Neural progenitor cell (in vitro differentiated cells): ENCODE measurements at places on chromosomes 7 and 10. TPM values are rescaled to one million over a fixed set of nuclear protein-coding genes. Genes with fewer than 3 reads are reported as not detected.

Gene NXPH1
- total RNA-seq = 0.71 TPM in 1 of 2 replicates, not detected in the other

DNA sequence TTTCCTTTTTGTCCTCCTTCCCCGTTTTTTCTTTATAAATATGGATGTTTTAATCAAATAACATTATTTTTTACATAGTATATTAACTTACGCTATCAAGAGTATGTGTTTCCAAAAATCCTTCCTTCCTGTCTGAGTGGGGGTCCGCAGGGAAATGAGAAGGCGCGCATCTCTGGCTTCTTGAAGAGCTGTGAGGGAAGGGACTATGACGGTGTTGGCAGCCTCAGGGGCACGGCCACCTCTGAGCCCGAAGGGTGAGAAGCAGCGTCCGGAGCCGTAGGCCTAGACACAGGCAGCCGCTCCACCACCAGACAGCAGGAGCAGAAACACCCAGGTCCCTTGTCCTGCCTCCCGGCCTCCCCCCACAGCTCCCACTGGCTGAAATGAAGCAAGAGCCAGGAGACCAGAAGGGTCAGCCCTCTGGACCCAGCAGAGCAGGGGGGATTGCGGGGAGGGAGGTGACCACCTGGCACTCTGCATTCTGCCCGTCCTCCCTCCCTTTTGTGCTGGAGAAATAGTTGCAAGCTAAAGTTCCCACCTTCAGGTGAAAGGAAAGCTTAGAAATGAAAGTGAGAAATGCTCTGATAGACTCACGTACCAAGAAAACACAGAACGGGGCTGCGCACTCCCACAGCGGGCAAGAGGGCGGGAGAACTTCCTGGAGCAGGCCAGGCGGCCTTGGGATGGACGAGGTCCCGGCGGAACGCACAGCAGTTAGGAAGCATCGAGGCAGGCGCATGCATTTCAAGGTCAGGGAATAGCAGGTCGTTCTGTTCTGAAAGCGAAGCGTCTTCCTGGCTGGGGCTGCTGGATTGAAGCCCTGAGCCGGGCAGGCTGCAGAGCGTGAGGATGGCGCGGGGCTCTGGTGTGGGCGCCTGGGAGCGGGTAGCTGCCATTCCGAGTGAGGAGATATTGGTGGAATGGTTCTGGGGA, 105.5 kb downstream of the GALNT11 start:
- no peak for DNase-seq

- no peak for DNase-seq
Observed at GRCh38 chr7:107172276-107173032, 3.7 kb downstream of the HBP1 start.

DNA sequence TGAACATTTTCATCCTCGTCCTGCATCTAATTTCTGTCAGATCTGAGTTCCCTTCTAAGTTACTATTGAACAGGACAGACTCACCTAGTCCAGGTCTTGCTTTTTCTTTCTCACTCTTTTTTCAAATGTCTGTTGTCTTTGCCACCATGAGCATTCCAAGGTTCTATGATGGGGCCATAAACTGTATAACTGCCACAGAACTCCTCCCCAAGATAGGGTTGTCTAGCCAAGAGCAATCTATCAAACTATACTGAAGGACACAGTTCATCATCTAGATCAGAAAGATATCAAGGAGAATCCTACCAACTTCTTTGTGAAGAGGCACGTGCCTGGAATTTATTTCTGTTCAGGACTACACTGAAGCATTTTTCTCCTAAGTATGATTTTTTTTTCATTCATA, 50.1 kb upstream of the FEZF1 start:
- DNase-seq = no peak

DNA sequence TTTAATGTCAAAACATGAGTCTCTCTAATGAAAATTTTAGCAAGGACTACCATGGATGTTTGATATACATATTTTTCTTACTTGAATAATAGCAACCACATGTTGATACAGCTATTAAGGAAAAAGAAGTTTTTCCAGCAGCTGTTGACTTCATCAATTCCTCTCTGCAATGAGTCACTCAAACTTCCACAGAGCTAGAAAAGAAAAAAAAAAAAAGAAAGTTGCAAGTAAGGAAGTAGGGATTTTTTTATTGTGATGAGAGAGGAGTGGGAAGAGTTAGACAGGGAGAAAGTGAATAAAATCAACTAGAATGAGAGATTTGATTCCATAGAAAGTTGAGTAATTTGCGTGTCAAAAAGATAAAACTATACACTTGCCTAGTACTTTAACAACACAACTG, 46.2 kb downstream of the CAV1 start:
- DNase-seq = no peak

GRCh38 chr10:58741673-58742072, 229.0 kb downstream of the BICC1 start:
- no peak for DNase-seq

Gene CPA2
- 0.65 and 0.82 TPM in 2 replicates for total RNA-seq

DNA sequence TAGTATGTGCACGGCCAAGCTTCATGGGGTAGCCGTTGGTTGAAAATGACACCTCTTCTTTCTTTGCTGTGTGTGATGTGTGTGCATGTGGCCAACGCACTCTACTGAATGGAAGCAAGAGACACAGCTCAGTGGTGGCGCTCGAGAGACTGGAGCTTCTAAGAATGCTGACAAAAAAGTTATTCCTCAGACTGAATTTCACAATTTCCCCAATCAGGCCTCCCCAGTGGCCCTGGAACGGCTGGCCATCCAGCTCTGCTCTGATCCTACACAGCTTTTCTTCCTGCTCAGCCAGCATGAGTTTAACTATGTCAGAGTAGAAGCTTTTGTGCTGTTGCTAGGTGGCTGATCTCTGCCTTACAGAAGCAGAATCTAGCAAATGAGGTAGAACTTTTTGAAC, 186.7 kb upstream of the PLXDC2 start:
- DNase-seq = peak; percentile 85

GRCh38 chr10:133358162-133358924, 524 bp upstream of the FUOM start:
- DNase-seq = no peak

GRCh38 chr10:73819081-73819480, 7.7 kb upstream of the NDST2 start:
- DNase-seq = no peak

Gene AIFM2
- 1.1 and 1.3 TPM in 2 replicates for total RNA-seq

Gene BTBD16
- not detected in 2 replicates for total RNA-seq

DNA sequence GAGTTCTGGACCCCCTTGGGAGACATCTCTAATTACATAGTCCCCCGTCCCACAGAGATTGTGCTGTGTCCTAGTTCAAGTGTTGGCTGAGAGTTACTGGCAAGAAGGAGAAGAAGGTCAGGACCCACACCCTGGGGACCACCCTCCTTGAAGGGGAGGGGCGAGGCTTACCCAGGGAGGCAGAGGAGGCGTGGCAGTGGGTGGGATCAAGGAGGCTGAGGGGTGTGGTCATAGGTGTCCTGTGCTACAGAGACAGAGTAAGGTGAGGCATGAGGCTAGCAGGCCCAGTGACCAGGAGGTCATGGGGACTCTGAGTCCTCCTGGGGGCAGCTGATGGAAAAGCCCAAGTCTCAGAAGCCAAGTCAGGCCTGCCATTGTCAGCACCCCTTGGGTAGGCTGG, 29.4 kb upstream of the ADCYAP1R1 start:
- no peak for DNase-seq

GRCh38 chr7:107394831-107395230, 75.0 kb upstream of the GPR22 start:
- no peak for DNase-seq

DNA sequence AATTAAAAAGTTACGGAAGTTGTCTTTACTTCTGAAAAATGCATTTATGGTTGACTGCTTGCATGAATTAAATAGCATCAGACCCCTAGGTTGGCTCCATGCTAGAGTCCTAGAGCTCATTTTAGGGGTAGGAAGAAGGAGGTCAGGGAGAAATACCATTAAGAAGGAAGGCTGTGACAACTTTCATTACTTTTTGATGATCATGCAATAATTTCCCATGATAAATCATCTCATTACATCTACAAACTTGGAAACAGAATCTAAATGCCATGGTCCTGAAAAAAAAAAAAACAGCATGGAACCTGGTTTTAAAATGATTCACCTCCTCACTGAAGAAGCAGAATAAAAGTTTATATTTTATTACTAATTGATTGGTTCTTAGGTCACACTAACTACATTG, 20.3 kb upstream of the PLXNA4 start:
- no peak for DNase-seq

Gene SORCS1
- 11.1 and 15.2 TPM in 2 replicates for total RNA-seq

- no peak for DNase-seq
Observed at GRCh38 chr7:157168571-157168970, 29.8 kb downstream of the UBE3C start.

DNA sequence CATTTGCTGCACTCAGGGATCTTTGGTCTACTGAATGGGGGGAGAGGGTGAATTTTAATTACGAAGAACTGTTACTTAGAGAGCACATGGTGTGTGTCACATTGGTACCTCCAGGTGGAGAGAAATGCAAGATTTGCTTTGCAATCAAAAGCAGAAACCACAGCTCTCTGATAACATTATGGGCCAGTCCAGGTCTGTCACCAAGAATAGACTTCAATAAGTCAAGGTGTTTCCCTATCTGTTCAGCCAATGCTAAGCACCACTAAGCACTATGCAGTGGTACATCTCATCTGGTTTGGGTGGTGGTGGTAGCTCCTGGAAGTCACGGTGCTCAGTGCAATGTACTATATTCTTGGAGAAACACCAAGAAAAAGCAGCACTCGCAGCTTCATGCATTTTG, 119.6 kb upstream of the AFAP1L2 start:
- DNase-seq = no peak

GRCh38 chr10:63631991-63632390, 110.8 kb downstream of the REEP3 start:
- no peak for DNase-seq

Gene GIMAP7
- total RNA-seq = not detected in 2 replicates

DNA sequence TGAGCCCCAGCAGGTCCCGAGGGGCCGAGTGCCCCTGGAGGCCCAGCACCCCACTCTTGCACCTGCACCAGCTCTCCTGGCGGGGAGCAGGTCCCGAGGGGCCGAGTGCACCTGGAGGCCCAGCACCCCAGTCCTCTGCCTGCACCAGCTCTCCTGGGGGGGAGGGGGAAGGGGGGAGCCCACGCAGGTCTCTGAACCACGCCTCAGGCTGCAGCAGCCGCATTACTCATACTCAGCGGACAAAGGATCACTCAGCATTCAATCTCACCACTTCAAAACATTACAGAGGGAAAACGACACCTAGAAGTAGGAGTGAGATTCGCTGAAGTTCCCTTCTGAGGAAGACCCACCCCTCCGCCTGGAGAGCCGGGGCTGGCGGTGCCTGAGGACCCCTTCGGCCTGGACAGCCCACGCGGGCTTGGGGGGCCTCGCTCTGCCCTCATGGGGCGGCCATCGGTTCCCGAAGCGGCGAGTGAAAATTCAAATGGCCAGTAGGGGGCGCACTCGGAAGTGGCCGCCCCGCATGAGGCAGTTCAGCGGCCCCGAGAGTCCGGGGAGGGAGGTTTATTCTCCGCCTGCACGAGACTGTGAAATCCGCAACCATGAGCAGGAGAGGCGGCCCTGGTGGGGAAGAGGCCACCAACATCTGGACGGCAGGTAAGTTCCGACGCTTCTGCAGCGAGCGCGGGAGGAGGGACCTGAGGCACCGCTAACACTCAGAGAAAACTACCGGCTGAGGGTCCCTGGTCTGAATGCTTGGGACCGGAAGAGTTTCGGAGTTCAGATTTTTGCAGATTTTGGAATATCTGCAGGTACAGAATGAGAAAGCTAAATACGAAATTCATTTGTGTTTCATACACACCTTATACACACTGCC, 1.1 kb upstream of the GPER1 start:
- peak; percentile 85 for DNase-seq

Gene FGL2
- not detected in 2 replicates for total RNA-seq

Gene LRMDA
- total RNA-seq = 5.2 TPM in 1 of 2 replicates, not detected in the other

Gene SLC26A5
- not detected in 2 replicates for total RNA-seq

- peak; percentile 77 for DNase-seq
Observed at GRCh38 chr7:128841921-128842673, 11.9 kb downstream of the FLNC start.

- DNase-seq = no peak
Observed at GRCh38 chr10:28807760-28808613, 130.7 kb downstream of the BAMBI start.

Gene CPXM2
- total RNA-seq = not detected in 2 replicates

DNA sequence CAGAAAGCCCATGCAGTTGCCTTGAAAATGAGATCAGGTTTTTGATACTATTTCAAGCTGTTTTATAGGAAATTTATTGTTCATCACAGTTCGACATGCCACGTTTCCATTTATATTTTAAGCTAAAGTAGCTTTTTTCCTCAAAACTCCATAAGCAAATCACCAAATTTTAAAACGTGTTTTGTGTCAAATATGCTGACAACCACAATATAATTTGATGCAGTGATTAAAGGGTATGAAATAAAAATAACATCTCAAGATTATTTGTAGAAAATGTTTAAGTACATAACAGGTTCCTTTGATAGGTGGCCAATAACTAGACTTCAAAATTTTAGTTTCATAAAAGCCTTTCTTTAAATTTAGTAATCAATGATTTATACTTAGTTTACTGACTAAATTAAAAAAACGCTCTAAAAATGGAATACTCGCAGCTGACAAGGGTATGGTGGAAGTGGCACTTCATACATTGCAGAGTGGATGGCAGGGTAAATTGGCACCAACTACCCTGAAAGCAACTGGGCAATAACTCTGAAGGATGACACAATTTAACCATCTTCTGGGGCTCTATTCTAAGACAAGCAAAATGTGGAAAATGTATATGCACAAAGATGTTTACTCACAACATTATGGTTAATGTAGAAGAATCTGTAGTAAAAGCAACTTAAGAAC, 481.6 kb downstream of the TNS3 start:
- DNase-seq = no peak

- peak; percentile 34 for DNase-seq
Observed at GRCh38 chr10:73232887-73233286, 14.2 kb downstream of the DNAJC9 start.

Gene EVX1
- not detected in 2 replicates for total RNA-seq

DNA sequence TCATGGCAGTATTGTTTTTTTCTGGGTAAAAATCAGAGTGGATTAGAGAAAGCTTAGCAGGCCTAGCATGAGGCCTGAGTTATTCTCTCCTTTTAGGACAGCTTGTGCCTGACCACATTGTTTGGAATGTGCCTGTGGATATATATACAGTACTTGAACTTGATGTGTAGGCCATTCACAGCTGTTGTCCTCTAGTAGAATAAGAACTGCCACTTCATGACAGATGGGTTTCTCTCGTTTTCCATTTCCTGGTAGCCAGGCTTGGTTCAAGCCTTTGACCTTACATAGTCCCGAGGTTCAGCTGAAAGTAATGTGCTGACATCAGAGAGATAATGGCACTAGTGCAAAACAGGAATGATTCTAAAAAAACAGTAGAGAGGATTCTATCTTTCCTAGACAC, 473.9 kb downstream of the AUTS2 start:
- no peak for DNase-seq

DNA sequence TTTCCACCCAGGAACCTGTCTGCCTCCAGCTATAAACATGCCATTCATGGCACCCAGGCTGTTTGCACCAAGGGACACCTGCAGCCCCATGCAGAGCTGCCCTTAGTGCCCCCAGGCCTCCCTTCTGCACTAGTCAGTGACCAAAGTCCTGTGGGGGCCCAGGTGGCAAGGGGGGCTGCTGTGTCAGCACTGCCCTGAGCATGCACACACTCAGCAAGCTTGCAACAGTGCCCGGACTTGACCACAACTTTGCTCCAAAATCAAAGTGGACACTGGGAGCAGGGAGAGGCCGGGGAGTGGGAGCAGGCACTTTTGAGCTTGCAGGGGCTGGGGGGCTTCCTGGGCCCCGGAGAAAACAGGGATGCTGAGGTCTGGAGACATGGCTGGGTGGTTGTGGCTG, 192.9 kb upstream of the MBL2 start:
- no peak for DNase-seq
